ENCODE measurements at places on chromosomes 6 and 20.

- no peak for DNase-seq
Observed at GRCh38 chr20:63668351-63668750, 10.2 kb downstream of the RTEL1 start.

DNA sequence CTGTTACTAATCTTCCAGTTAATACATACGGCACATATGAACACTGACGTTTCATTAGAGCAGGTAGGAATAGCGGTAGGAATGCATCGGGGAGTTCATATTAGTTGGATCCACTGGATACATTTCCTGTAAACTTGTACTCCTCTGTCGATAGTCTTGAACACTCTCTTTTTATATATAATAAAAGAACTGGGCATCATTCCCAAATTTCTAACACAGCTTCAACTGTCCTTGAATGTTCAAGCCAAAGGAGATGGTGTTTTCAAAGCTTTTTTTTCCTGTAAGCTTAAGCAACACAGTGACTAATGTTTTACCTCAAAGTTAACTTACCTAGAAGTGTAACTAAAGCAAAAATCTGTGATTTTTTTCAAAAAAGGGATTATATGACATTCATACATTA is 195.3 kb downstream of the UTRN start:
- no peak for DNase-seq

- no peak for DNase-seq
Observed at GRCh38 chr6:62445521-62445920, 159.5 kb upstream of the KHDRBS2 start.

GRCh38 chr20:60031107-60031506 is 72.9 kb downstream of the CDH26 start:
- DNase-seq, result no peak

DNA sequence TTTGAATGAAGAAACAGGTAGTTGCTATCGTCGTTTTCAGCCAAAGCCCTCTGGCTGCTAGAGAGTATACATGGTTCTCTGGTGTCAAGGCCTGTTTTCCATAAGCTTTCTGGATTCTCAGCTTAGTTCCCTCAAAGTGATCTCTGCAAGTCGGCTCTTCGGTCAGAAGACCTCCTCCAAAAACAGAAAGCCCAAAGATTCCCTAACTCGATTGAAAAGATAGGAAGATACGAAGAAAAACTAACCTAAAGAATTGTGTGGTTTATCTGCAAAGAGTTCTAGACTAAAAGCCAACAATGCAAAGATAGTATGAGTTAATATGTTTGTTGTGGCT is 545 bp upstream of the ASCC3 start:
- DNase-seq, result no peak

DNA sequence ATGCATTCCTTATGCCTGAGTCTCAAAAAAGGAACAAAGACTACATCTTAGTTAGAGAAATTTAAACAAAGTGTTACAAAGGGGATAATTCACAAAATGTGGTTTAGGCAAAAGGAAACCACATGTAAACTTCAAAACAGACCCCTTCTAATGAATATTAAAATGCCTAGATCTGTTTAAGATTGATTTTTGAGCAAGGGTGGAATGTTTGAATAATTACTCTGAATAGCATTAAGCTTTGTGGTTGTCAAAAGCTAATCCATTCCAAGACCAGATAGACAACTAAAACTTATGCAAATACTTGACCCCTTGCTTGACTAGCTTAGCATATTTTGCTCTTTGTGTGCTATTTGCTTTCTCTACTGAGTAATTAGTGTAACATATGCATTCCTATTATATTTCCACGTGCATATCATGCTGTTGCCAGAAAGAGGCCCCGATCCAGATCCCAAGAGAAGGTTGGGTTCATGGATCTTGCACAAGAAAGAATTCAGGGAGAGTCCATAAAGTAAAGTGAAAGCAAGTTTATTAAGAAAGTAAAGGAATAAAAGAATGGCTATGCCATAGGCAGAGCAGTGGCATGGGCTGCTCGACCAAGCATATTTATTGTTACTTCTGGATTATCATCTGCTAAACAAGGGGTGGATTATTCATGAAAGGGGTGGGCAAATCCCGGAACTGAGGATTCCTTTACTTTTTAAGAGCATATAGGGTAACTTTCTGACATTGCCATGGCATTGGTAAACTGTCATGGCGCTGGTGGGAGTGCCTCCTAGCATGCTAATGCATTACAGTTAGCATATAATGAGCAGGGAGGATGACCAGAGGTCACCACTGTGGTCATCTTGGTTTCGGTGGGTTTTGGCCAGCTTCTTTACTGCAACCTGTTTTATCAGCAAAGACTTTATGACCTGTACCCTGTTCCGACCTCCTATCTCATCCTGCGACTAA is 1193.4 kb upstream of the EYS start:
- DNase-seq, result no peak

DNA sequence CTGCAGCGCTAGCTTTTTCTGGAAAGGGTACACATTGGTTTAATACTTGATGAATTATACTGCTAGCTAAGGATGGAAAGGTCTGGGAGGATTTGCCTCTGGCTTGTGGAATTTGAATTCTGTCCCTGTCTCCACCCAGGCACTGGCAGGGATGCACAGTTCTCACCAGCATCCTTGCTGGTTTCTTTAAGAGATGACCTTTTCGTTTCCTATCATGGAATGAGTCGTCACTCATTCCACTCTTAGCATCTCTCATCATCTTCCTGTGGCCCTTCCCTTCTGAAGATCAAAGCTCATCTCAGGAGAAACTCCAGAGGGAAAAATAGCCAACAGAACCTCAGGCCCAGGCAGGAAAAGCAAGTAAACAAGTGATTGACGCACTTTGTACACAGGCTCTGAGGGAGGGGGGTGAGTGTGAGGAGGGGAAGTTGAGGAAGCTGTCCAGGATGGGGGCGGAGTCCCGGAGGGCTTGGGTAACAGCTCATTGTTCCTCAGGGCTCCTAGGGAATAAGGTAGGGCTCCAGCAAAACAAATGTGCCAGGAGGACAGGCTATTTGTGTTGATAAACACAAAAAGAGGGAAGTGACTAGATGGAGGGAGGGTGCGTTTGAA is 25.7 kb upstream of the SAYSD1 start:
- no peak for DNase-seq

DNA sequence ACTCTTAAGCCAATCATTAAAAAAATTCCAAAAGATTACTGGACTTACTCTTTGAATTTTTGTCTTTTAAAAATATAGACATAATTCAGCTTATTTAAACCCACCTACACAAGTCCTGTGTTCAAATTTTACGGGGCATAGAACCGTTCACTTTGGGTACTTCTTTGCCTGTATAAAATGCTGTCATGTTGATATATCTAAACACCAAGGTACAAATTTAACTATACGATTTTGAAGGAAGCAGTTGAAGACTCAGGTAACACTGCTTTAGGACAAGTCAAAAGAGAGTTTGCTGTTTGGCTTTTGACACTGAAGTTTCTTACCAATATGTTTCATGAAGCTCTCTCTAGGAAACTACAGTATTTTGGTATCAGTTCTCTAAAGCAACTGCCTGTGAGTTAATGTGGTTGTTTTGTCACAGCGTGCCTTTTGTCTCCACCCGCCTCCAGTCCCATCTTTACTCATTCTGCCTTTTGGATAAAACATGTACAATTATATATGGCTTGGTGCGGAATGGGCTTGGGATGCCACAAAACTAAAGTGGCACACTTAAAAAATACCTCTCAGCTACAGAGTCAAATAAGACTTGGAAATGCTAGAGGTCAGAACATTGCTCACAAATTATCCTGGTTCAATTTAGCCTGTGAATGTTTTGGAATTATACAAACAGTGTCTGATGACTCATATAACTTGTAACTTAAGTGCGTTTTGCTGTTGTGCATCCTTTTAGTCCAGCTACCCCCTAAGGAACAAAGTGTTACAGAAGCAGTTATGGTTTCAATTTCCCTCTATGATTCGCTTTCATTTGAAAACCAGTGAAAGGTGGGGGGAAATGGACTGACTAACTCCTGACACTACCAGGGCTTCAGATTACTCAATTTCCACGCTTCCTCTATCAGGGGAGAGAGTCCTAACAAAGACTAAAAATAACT is 38.7 kb downstream of the RGS17 start:
- DNase-seq, result no peak

- peak; percentile 57 for DNase-seq
Observed at GRCh38 chr20:38722683-38723016, 1.6 kb upstream of the SLC32A1 start.

DNA sequence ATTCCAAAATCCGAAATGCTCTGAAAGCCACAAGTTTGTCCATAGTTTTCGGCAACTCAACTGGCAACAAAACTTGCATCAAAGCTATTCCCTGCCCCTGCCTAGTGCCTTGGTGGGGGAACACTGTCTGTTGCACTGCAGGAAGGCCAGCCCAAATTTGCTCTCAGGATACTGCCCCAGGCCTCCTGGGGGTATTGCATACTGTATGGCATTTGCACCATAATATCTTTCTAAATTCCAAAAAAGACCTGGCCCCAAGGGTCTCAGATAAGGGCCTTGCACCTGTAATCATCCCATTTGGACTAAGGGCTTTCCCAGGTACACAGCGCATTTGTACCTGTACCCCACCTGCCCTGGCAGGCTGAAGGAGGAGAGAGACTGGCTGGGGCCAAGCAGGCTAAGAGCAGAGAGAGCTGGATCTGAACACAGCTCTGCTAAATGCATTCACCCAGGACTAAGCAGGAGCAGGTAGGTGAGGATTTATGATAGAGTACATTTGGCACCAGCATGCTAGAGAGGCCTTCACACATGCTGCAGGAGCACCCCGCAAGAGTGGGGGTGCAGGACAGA is 4.0 kb upstream of the GRM4 start:
- no peak for DNase-seq

DNA sequence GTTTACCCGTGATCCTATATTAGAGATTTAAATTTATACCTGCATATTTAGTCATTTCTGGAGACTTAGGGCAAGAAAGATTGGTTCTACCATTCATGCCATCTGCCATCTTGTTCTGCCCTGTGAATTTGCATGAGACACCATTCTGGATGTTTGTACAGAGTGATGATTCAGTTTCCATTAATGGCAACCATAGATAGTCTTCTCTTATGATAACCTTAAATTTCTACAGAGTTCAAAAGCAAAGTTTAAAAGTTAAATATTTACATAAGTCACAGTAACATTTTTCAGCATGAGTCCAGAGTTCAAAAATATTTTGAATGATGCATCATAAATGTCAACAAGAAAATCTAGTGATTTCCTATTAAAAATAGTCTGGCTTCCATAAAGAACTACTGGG is 23.2 kb downstream of the PLCB1 start:
- DNase-seq, result no peak

GRCh38 chr6:110492584-110492983 is 16.2 kb upstream of the SLC22A16 start:
- DNase-seq, result peak; percentile 20

DNA sequence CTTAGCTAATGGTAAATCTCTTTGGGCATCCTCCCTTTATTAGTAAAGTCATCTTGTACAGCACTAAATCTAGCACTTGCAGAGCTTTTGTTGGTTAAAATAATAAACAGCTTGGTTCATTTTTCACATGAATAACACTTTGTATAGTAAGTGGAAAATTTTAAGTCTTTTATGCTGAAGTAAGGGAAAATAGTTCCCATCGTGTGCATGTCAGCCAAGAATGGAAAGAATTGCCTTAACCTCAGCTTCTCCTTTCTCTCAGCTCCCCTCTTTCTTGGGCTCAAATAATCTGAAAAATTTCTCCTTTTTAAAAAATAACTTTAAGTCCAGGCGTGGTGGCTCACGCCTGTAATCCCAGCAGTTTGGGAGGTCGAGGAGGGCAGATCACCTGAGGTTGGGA is 16.6 kb downstream of the SNRPC start:
- no peak for DNase-seq

DNA sequence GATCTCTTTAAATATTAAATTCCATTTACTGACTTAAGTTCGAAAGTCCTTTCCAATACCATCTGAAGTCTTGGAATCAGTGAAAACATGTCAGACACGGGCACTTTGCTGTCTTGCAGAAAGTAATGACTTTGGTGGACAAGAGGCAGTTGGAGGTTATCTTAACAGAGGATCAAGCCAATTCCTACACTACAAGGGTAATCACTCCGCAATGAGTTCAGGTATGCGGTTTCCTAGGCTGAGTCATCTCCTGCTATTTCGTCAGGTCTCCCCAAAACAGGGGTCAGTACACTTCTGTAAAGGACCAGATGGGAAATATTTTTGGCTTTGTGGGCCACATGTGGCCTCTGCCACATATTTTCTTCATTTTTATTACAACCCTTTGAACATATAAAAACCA is 656.6 kb downstream of the KIF16B start:
- DNase-seq, result no peak

GRCh38 chr6:100808638-100809275 is 72.4 kb downstream of the ASCC3 start:
- no peak for DNase-seq

DNA sequence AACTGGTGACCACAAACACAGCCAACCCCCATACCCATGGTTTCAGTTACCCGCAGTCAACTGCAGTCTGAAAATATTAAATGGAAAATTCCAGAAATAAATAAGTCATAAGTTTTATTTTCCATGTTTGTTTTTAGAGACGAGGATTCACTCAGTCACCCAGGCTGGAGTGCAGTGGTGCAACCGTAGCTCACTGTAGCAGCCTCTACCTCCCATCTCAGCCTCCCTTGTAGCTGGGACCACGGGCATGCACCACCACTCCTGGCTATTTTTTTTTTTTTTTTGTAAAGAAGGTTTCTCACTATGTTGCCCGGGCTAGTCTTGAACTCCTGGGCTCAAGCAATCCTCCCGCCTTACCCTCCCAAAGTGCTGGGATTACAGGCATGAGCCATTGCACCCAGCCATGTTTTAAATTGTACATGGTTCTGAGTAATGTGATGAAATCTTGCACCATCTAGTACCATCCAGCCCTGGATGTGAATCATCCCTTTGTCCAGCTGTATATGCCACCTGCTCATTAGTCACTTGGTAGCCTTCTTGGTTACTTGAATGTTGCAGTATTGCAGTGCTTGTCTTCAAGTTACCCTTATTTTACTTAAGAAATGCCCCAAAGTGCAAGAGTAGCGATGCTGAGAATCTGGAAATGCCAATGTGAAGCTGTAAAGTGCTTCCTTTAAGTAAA is 14.5 kb downstream of the CSNK2A1 start:
- DNase-seq, result no peak

GRCh38 chr6:44001318-44002066 is 125.8 kb downstream of the MRPL14 start:
- peak; percentile 77 for DNase-seq

DNA sequence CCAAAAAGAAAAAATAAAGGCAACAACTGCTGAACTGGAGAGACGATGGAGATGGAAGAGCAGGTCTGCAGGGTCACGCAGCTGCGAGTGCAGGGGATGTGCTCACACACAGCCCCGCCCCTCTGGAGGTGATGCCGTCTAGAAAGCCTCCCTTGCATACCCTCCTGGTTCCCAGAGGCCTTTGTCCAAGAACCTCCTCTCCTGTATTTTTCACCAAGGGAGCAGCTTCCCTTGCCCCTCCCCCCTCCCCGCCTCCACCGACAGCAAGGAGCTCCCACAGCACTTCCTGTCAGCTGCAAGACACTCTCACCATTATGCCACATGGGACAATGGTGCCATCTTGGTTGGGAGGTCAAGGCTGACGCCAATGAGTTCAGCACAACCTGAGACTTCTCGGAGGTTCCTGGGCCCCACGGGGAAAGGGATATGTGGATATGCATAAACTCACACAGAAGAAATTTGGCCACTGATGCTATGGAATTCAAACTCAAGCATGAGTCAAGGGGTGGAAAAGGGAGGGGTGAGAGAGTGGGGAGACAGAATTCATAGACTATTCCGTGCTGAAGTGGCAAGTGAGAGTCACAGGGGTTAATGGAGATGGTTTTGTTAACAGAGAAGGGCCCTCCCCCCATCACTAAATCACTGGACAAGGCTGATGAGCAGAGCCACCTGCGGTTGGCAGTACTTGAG is 132.9 kb downstream of the SCML4 start:
- no peak for DNase-seq
